ENCODE measurements at places on chromosomes 13 and 19.

DNA sequence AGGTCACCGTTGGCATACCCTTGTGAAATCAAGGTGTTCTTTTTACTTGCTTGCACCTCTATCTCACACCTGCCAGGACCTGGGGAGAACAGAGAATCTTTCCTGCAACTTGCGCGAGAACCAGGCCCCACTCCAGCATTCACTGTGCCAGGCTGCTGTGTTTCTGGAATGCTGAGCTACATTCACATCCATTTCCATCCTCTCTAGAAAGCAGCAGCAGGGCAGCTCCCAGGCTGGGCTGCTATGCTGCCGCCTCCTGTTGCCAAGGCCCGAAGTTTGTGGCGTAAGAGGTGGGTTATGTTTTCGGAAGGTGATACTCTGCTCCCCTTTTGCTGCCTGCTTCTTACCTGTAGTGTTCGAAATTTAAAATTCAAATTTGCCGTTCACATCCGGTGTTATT lies 464.1 kb downstream of the KLF5 start:
- no peak for DNase-seq

- DNase-seq, result no peak
Measured at GRCh38 chr13:44374348-44374712, 706 bp downstream of the SERP2 start.

- DNase-seq, result no peak
Measured at GRCh38 chr19:1540365-1540925, 16.6 kb downstream of the PLK5 start.

- no peak for DNase-seq
Measured at GRCh38 chr13:29503041-29503837, 92.2 kb downstream of the SLC7A1 start.

DNA sequence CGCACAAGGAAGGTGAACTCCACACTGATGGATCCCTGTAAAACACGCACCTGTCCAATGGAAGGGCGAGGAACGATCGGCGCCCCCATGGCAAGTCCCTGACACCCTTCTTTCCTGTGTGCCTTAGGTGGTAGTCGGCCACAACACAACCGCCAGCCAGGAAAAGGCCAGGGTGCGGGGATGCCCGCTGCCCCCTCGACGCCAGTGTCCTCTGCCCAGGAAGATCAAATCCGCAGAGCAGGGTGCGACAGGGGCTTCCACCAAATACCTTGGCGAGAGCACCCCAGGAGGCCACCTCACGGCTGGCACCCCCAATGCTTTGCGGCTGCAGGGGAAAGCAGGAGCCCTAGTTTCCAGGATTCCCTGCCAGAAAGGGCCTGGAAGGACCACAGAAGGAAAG lies 91.2 kb downstream of the ZNF254 start:
- no peak for DNase-seq

DNA sequence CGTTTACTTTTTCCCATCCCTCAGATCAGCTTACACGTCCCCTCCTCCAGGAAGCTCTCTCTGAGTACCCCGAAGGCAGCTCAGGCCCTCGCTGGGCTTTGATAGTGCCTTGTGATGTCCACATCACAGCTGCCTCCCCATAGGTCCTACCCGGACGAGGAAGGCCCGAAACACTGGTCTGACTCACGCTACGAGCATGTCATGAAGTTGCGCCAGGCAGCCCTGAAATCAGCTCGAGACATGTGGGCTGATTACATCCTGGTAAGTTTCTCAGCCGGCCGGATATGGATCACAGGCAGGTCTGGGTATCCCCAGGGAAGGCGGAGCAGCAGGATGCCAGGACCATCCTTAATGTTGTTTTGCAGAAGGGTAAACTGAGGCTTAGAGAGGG lies 4.8 kb downstream of the COLGALT1 start:
- DNase-seq, result no peak

DNA sequence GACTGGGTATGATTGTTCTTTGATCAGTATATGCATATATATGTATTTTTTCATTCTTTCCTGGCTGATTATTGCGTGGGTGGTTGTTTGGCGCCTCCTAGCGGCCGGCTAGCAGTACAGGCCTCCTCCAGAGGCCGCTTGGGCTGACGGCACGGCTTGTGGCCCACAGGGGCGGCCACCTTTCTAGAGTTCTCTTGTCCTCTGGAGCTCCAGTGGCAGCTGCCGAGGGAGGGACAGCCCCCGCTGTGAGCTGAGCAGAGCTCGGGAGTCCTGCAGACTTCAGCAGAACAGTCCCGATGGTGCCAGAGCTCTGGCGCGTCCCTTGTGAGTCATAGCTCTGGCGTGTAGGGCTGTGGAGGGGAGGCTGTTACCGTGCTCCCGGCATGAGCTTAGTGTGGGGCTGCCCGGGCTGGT lies 22.5 kb upstream of the ZNF429 start:
- no peak for DNase-seq

- DNase-seq, result no peak
Measured at GRCh38 chr19:35615036-35615435, 2.5 kb downstream of the HAUS5 start.

GRCh38 chr19:56066152-56067023 lies 54.7 kb downstream of the ZNF787 start:
- no peak for DNase-seq

DNA sequence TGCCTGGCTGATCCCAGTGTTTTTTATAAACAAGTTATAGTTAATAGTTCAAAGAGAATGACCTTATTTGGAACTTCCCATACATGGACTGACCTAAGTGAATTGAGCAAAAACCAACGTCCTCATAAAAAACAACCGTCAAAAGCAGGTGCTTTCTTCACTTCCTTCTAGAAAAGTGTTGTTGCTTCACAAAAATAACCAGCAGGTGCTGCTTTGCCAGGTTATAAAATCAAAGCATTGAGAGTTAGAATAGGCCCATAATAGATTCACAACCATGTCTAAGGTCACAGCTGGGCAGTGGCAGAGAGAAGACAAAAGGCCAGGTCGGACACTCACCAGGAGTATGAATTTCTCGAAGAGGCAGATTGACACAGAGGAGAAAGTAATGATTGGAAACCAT lies 9.5 kb downstream of the RUBCNL start:
- DNase-seq, result no peak

DNA sequence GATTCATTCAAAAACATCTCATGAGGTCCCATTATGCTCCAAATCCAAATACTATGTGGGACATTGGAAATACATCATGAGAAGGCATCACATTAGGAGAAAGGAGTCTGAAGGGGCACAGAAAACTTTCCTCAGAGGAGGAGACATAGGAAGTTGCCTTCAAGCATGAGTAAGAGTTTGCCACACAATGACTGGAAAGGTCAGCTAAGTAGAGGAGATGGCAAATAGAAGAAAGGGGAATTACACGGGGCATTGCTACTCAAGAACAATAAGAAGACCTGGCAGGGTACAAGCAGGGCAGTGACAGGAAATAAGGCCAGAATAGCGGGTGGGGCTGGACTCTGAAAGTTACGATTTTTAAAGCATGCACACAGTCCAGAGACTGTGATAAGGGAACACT lies 231.6 kb downstream of the SPRY2 start:
- DNase-seq, result no peak

- no peak for DNase-seq
Measured at GRCh38 chr19:9936326-9937000, at the start of gene OLFM2. Gene OLFM2 (minus strand): TSS chr19:9936515. CDS start chr19:9936366, 149 bp downstream.

- DNase-seq, result no peak
Measured at GRCh38 chr19:30540761-30541160, 168.6 kb downstream of the ZNF536 start.
